WTC11 (cell line): ENCODE measurements at places on chromosomes 6 and 20.

DNA sequence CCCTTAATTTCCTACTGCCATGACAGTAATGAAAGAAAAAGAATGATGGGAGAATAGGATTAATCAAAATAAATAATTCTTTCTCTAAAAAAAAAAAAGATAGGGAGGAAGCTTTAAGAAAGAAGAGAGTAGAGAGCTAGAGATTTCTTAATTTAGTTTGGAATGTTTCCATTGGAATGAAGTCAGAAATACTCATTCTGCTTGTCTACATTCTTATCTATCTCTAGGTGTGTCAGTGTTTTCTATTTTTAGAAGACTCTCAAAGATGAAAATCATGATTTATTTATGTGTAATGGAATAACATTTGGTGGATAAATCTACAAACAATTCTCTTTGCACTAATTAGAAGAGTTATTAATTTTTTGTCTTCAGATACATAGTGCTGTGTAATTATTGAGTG, 38.0 kb upstream of the HIVEP1 start:
- DNase-seq = no peak

DNA sequence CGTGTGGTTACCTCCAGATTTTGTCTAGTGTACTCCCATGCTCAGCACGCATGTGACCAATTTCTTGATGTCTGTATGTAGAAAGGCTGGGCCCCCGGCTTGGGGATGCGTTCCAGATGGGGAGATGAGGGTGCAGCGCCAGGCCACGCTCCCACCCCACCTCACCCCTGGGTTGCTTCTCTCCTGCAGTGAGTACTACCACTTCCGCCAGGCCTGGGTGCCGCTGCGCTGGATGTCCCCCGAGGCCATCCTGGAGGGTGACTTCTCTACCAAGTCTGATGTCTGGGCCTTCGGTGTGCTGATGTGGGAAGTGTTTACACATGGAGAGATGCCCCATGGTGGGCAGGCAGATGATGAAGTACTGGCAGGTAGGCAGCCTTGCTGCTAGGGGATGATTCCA, 11.5 kb upstream of the SRF start:
- no peak for DNase-seq

GRCh38 chr6:107657755-107658461, 166.2 kb downstream of the SCML4 start:
- no peak for DNase-seq

- DNase-seq = no peak
Observed at GRCh38 chr6:158284007-158284875, 28.0 kb upstream of the TULP4 start.

GRCh38 chr6:38415231-38416005, 224.3 kb downstream of the BTBD9 start:
- DNase-seq = no peak

DNA sequence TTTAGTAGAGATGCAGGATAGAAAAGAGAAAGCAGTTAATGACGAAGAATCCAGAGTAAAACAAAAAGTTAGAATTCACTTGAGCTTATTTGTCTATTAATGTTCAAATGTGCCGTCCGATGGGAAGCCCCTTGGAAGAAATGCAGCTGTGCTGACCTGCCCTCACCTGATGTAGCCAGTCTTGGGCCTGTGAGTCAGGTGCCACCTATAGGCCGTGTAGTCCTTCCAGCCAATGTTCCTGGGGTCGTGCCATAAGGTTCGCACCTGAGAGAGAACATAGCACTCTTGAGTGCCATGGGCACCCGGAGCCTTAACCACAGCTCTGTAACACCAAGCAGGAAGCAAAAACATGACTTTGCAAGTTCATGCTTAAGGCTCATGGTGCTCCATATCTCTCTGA, 32.4 kb downstream of the THBS2 start:
- DNase-seq = no peak

GRCh38 chr6:132054525-132054924, 103.4 kb upstream of the CCN2 start:
- DNase-seq = no peak

- DNase-seq = peak; percentile 67
Observed at GRCh38 chr20:47220161-47220582, 136.3 kb downstream of the ZMYND8 start.

- DNase-seq = no peak
Observed at GRCh38 chr6:121593011-121593641, 157.7 kb downstream of the GJA1 start.

DNA sequence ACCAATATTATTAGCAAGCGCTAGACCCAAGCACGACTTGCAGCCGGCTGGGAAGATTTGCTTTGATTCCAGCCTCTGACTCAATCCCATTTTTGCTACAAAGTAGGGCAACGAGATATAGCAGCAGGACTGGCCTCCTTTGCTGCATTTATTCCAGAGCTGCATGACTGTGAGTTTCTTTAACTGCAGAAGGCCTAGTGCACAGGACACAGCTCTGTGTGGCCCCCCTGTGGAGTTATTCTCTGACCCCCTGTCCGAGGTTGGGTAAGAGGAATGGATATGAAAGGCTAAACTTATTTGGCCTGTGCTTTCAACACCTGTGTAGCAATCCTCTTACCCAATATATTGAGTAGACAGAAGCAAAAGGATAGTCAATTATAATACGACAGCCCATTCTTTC, 133.3 kb upstream of the SPTLC3 start:
- DNase-seq = no peak

DNA sequence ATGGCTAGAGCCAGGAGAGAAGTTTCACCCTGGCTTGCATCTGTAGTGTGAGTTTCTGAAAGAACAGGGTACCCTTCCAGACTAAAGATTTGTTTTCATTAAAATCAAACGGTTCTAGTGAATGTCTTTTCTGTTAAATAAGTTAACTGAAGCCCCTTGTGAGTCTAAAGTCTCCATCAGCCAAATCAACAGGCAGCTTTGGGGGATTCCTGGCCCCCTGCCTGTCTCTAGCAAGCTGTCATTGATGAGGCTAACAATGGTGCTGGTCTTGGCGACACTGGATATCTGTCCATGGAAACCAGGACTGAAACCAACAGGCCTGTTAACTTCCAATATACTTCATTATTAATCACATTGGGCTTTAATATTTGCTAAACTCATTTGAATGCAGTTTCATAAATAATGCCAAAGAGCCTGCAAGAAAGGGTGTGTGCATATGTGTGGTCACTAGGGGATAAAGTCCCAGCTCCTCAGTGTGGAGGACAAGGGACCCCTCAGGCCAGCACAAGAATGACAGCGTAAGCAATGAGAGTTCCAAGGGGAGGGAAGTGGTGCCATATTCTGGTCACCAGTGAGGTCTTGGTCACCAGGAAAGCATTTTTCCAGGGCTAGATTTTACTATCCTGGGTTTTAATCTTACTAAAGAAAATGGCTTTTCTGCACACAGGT, 9.1 kb upstream of the RNF182 start:
- DNase-seq = no peak

DNA sequence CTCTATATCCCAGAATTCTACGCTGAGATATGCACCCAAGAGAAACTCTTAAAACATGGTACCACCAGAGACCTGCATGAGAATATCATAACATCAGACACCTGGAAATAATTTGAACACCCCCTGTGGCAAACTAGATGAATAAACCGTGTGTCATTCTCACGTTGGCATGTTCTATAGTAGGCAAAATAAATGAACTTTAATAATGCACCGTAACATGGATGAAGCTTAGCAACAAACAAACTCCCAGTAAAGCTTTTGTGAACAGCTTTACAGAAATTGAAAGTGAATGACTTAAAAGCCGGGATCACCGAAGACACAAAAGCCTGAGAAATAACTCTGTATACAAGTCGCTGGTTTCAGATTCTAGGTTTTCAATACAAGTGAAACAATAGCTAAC, 1166.8 kb upstream of the CITED2 start:
- no peak for DNase-seq
